H9 (cell line): ENCODE measurements at places on chromosomes 6 and 20. TPM values are rescaled to one million over a fixed set of nuclear protein-coding genes. Genes with fewer than 3 reads are reported as not detected.

DNA sequence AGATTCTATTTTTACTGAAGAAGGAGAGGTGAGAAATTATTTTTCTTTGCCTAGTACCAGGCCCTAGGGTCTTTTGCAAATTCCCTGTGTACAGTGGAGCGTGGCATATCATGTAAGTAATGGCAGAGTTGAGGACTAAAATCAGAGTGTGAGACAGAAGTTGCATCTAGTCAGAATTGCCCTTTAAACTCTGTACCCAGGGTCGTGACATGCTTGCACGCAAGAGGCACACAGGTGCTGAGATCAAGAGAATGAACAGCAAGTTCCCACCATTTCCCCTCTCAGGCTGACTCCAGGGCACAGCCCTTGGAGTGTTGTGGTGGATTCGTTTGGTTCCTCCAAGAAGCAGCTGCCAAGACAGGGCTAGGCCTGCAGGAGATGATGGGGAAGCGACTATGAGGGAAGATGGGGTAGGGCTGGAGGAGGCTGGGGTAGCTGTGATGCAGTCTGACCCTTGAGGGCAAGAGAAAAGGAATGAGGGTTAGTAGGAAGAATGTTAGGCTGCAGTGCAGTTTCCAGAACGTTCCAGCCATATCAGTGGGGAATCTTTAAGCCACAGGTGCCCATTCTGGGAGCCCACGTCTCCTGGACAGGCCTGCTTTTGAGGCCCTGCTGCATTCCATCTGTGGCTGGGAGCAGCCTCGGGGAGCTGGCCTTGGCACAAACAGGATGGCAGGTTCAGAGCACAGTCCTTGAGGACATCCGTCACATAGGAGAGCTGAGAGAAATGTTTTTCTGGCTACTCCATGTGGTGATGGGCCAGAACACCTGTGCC is 6.9 kb downstream of the NELFCD start:
- no peak overlapping the region for H3K27ac ChIP-seq
- H3K4me1 ChIP-seq, result no peaks in the 10 kb centered on the region; the same call in 1 of the 2 replicates
- H3K36me3 ChIP-seq, result peaks cover 39% of the 10 kb centered on the region
- H3K4me3 ChIP-seq, result no peak overlapping the region
- DNase-seq, result no peak

DNA sequence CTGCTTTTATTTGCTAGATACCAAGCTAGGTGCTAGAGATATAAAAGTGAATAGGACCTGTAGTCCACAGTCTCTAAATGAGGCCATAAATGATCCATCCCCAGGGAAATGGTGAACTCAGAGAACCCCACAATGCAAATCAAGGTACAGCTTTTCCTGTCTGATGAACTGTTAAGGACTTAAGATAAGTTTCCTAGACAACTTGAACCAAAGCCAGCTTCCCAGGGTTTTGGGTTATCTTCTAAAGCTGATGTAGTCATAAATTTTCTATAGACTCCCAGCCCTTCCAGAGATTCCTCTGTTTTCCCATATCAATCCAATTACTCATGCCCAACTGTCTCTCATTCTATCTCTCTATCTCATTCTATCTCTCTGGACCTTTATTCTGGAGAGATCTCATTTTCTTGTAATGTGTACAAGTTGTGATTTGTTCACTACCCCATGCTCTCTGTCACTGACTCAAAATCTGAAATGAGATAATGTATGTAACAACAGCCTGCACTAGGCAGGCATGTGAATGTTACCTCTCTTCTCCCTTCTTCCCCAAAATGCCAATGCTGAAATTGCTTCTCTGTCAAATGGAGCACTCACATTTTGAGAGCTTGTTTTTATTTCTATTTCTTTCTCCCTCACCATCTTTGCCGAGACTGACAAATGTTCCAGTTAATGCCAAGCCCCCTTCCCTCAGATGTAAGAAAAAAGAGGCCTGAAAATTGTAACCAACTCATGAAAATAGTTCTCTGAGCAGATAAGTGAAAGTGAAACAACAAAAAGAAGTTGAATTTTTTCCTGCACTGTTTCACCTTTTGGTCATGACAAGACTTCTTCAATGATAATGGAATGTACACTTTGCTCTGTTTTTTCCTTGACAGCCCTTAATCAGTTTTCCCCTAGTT is 279.9 kb downstream of the SLC35F1 start:
- H3K27ac ChIP-seq, result no peak overlapping the region
- no peaks in the 10 kb centered on the region for H3K36me3 ChIP-seq
- no peaks in the 10 kb centered on the region for H3K27me3 ChIP-seq
- no peaks in the 10 kb centered on the region; the same call in 1 of the 2 replicates for H3K4me1 ChIP-seq
- no peak for DNase-seq

GRCh38 chr20:22088882-22089281 is 383.4 kb downstream of the PAX1 start:
- H3K4me1 ChIP-seq, result no peaks in the 10 kb centered on the region
- H3K27ac ChIP-seq, result no peak overlapping the region
- H3K4me3 ChIP-seq, result no peak overlapping the region
- DNase-seq, result no peak
- H3K36me3 ChIP-seq, result peaks cover 26% of the 10 kb centered on the region

DNA sequence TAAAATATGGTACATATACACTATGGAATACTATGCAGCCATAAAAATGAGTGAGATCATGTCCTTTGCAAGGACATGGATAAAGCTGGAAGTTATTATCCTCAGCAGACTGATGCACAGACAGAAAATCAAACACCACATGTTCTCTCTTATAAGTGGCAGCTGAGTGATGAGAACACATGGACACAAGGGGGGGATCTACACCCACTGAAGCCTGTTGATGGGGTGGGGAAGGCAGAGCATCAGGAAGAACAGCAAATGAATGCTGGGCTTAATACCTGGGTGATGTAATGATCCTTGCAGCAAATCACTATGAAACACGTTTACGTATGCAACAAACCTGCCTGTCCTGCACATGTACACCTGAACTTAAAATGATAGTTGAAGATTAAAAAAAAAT is 71.3 kb downstream of the MANEA start:
- H3K4me3 ChIP-seq, result no peak overlapping the region
- no peak overlapping the region for H3K27ac ChIP-seq
- H3K4me1 ChIP-seq, result no peaks in the 10 kb centered on the region; the same call in 1 of the 2 replicates
- no peak for DNase-seq
- no peaks in the 10 kb centered on the region for H3K27me3 ChIP-seq
- peaks cover 14% of the 10 kb centered on the region for H3K36me3 ChIP-seq

DNA sequence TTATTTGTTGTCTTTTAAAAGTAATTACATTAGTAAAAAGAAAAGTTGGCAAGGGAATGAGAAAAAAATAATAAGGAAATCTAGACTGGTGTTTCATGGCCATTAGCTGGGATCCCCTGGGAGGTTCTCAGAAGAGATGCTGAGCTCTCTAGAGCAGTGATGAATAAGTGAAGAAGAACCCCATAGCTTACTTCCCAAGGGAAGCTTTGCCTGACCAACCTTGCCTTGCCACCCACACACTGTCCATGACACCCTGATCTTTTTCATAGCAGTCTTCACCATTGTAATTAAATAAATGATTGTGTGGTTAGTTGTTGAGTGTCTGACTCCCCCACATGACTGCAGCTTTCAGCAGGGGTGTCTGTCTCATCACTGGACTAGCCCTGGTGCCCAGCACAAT is 5.9 kb downstream of the C6orf163 start:
- H3K36me3 ChIP-seq, result no peaks in the 10 kb centered on the region
- no peak overlapping the region for H3K27ac ChIP-seq
- H3K27me3 ChIP-seq, result no peaks in the 10 kb centered on the region; the same call in 1 of the 2 replicates
- DNase-seq, result no peak
- no peaks in the 10 kb centered on the region for H3K4me1 ChIP-seq

GRCh38 chr6:32790306-32790705 is 26.5 kb downstream of the HLA-DOB start:
- H3K27ac ChIP-seq, result no peak overlapping the region
- H3K4me3 ChIP-seq, result no peak overlapping the region
- H3K36me3 ChIP-seq, result no peaks in the 10 kb centered on the region

- no peak overlapping the region for H3K27ac ChIP-seq
- no peak overlapping the region for H3K4me3 ChIP-seq
- H3K4me1 ChIP-seq, result no peaks in the 10 kb centered on the region
- no peak for DNase-seq
- H3K36me3 ChIP-seq, result peaks cover 8% of the 10 kb centered on the region
These were observed 77.9 kb downstream of the TMEM242 start for GRCh38 chr6:157245436-157245835.

- DNase-seq, result peak; percentile 82
- H3K4me3 ChIP-seq, result peak overlapping the region; percentile 48
- H3K27me3 ChIP-seq, result peaks cover 36% of the 10 kb centered on the region; the same call in 1 of the 2 replicates
- no peaks in the 10 kb centered on the region for H3K36me3 ChIP-seq
These were observed 92.4 kb downstream of the NCR2 start for GRCh38 chr6:41427642-41428335.

DNA sequence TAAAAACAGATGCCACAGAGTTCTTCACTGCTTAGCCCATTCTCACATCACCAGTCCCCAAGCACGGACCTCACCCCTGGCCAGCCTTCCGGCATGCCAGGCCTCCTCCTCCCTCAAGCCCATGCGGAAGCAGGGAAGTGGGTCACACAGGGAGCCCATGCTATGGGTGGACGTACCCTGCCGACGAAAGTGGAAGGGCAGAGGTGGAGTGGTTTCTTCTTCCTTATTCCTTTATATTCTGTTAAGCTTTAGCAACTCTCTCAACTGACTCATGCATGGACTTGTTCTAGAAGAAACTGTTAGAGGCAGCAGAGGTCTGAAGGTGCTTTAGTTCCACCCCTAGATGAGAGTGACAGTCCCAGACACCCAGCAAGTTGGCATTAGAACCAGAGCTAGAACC is 118.6 kb downstream of the LY86 start:
- H3K27ac ChIP-seq, result no peak overlapping the region
- no peaks in the 10 kb centered on the region for H3K36me3 ChIP-seq
- H3K4me3 ChIP-seq, result no peak overlapping the region
- DNase-seq, result no peak

DNA sequence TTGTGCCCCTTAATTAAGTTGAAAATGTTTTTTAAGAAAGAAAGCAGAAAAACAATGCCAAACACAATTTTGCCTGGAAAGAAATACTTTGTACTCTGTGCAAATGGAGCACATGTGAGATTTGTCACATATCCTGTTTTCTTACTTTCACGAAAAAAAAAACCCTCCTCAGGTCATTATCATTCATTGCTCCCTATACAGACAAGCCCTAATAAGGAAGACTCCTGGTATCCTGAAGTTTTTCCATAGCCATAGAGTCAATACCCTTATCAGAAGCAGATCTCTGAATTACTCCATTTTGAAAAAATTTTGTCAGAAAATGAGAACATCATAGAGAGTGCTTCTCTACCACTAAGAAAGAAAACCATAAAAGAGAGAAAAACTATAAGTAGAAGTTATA is 14.0 kb upstream of the NT5E start:
- H3K4me1 ChIP-seq, result no peaks in the 10 kb centered on the region
- no peak overlapping the region for H3K27ac ChIP-seq
- no peaks in the 10 kb centered on the region for H3K27me3 ChIP-seq
- DNase-seq, result no peak

GRCh38 chr6:149423964-149424440 is 23.9 kb downstream of the SUMO4 start:
- no peak overlapping the region for H3K27ac ChIP-seq
- no peaks in the 10 kb centered on the region for H3K4me1 ChIP-seq
- H3K36me3 ChIP-seq, result no peaks in the 10 kb centered on the region
- H3K4me3 ChIP-seq, result no peak overlapping the region

- H3K4me1 ChIP-seq, result no peaks in the 10 kb centered on the region
- peaks cover 87% of the 10 kb centered on the region for H3K27me3 ChIP-seq
- H3K4me3 ChIP-seq, result peak overlapping the region; percentile 45
- DNase-seq, result peak; percentile 56
- no peak overlapping the region for H3K27ac ChIP-seq
These were observed 1.3 kb upstream of the FOXF2 start for GRCh38 chr6:1387876-1388629.

DNA sequence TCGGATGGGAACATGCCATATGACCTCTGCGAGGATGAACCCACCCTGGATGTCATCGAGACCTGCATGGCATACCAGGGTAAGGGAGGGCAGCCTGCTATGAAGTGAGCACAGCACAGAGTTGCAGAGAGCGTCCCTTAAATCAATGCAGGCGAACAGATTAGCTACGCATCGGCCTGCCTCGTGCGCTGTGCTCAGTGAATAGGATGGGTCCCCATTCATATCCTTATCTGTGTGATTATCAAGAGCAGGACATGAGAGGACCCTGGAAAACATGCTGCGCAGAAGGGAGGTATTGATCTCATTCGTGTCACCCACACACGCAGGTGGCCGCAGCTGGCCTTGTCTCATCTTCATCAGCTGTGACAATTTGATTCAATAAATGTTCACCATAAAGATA is 25.6 kb upstream of the FAM83D start:
- H3K4me1 ChIP-seq, result no peaks in the 10 kb centered on the region
- no peak overlapping the region for H3K27ac ChIP-seq
- peaks cover 17% of the 10 kb centered on the region for H3K36me3 ChIP-seq
- H3K4me3 ChIP-seq, result no peak overlapping the region
- no peaks in the 10 kb centered on the region for H3K27me3 ChIP-seq

DNA sequence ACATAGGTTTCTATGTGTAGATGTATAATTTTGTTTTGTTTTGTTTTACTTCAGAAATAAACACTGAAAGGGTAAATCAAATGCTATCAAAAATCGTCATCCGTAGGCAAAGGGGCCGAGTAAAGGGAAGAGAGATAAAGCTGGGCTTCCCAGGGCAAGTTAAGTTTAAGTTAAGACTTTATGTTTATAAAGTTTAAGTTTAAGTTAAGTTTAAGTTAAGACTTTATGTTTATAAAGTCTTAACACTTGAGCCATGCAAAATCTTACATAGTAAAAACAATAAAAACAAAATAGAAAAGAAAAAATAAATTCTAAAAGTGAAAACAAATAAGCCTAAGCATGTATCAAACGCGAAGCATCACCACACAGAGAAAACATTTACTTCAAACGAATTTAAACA is 216.1 kb upstream of the SYNDIG1 start:
- no peak overlapping the region for H3K4me3 ChIP-seq
- no peaks in the 10 kb centered on the region for H3K4me1 ChIP-seq
- no peak for DNase-seq

- H3K4me1 ChIP-seq, result peaks cover 2% of the 10 kb centered on the region; the same call in 1 of the 2 replicates
- H3K4me3 ChIP-seq, result no peak overlapping the region
- H3K27me3 ChIP-seq, result no peaks in the 10 kb centered on the region
- no peak overlapping the region for H3K27ac ChIP-seq
These were observed 33.0 kb upstream of the RIPOR2 start for GRCh38 chr6:24968783-24969182.

DNA sequence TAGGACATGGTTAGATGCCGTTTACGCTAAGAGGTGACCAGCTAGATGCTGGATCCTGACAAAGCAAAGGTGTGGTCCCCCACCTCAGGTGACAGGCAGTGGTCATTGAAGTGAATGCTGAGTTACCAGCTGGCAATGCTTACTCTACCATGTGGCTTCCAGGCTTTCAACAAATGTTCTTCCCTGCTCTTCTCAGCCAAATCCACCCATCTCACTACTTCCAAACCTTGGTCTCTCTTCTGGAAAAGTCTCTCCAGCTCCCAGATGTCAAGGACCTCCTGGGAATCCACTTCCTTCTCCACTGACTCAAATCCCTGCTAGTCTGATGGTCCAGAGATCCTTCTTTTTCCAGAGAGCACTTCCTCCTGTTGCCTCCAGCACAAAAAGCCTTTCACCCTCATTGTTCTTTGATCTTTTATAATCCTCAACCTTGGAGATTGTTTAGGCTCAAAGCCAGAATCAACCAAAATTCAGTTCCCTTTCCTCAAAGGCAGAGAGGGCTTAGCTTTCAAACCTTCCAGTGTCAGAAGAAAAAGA is 228.0 kb downstream of the ZNF217 start:
- DNase-seq, result no peak
- no peak overlapping the region for H3K27ac ChIP-seq
- H3K36me3 ChIP-seq, result no peaks in the 10 kb centered on the region

ZNF512B gene
- total RNA-seq, result 43.8 and 46.0 TPM in 2 replicates

SLC17A1 gene
- total RNA-seq, result not detected in 2 replicates

MOG gene
- 0.55 and 0.83 TPM in 2 replicates for total RNA-seq

DACT2 gene
- 1.6 and 1.8 TPM in 2 replicates for total RNA-seq
